Stimulated activated CD4-positive, alpha-beta T cell treated with anti-CD3 and anti-CD28 coated beads, Interleukin-1b, Interleukin-23, amount 100 ng/mL, for 4 hours (primary cell): ENCODE measurements at places on chromosomes 13 and 19.
A peak's percentile ranks its signal among the peaks of the same experiment; 100 is the strongest.

- peak; percentile 77 for DNase-seq
Measured at GRCh38 chr19:17605761-17606589, 50.5 kb downstream of the COLGALT1 start.

- DNase-seq = no peak
Measured at GRCh38 chr13:47976325-47976724, 24.7 kb downstream of the SUCLA2 start.

DNA sequence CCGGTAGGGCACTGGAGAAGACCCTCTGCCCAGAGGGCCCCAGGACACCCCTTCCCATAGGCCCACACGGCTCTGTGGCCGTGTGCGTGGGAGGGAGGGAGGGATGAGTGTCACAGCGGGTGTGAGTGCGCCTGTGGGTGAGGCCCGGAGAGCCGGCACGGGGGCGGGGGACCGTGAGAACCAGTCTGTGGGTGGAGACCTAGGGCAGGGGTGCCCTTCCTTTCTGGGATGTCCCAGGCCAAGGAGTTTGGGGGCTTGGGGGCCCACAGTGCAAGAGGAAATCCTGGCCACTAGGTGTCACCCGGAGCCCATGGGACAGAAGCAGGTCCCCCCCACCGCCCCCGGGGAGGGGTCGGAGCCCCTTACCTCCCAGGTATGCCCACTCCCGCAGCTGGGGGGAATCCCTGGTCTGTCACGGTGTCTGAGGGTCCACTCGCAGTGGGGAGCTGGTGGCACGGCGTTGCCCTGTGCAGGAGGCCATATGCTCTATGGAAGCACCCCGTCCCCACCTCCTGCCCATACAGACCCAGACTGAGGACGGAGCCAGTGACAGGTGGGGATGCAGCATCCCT is 16.0 kb upstream of the SLC7A10 start:
- DNase-seq = peak; percentile 18

GRCh38 chr19:6041991-6042481 is 64.1 kb upstream of the RANBP3 start:
- no peak for DNase-seq

DNA sequence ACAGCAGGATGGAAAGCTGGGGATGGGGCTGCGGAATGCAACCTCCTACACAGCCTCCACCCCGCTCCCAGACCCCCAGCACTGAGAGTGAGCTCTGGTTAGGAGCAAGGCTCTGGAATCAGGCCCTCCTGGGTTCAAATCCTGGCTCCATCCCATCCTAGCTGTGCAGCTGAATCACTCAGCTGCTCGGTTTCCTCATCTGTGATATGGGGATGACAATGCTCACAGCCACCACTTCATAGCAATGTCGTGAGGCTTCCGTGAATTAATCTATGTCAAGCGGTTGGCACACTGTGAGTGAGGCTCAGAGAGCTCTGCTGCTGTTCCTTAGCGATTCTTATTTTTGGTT is 538 bp downstream of the ACP7 start:
- no peak for DNase-seq
